ENCODE measurements at places on chromosomes 5 and 9.
A peak's percentile ranks its signal among the peaks of the same experiment; 100 is the strongest.

DNA sequence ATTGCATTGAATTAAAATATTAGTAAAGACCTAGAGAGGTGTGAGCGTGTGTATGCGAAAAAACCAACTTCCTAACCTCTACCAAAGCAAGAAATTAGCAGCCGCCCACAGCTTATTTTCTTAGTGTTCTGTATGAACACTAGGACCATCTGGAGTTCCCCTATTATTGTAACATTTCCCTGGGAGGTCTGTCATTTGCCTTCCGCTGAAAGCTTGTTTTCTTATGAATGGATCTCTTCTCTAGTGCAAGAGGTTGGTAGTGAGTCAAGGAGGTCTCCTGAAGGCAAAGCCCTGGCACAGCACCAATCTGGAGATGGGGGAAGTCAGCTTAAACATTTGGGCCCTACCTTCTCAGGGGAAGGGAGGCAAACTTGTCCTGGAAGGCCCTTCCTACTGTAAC is 10.8 kb downstream of the TNFSF8 start:
- DNase-seq: no peak

DNA sequence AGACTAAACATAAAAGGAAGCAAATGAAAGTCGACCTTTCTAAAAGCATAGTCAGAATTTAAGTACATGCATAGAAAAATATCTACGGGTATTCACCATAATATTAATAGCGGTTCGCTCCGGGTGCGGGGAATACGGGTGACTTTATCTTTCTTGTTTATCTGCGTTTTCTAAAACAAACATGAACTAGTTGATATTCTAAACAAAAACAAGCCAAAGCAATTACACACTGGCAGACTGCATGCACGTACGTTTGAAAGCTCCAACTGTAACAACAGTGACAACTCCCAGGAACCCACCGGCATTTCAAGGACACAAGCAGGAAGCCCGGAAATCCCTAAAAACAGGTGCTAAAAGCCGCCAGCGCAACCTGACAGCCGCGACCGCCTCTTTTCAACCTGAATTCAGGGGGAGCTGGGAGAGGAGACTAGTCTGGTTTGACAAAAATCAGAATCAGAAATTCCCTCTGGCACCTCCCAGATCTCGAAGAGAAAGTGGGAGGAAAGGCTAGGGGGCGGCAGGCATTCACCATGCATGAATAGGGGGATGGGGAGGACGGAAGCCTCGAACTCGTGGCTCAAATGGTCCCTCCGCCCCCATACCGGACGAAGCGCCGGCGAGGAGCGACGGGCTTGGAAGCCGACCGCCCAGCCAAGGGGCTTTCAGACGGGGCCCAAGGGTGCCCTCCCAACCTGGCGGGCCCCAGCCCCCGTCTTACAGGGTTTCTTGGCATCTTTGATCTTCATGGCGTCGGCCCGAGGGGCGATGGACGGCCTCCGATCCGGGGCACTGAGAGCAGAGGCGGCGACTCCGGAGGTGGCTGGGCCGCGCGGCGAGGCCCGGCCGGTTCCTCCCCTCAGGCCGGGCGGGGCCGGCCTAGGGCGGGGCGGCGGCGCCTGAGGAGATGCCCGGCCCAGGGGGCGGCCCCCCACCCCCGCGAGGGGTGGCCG is at the start of gene PANK3:
TSS of gene PANK3 (minus strand) at position 831 of the 950 bp plus-strand sequence. CDS start at position 746, 85 bp downstream.
- no peak for DNase-seq

GRCh38 chr5:164336276-164336675 is 830.9 kb downstream of the MAT2B start:
- DNase-seq: no peak

GRCh38 chr9:101184813-101185278 is 156.3 kb downstream of the PLPPR1 start:
- no peak for DNase-seq

DNA sequence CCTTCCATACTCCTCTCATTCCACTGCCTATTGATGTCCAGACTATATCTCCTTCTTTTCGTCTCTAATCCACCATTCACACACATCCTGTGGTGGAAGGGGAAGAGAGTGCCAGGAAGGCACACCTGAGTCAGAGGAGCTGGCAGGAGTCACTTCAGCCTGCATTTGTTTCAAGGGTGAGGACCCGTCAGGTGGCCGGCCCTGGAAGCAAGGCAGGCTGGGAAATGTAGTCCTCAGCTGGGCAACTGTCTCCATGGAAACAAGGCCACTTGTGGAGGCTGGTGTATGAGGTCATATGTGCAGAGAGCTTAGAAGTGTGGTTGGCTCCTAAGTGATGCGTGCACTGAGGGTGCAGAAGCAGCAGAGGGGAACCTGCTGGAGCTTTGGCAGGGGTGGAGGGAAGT is 278.4 kb downstream of the NSG2 start:
- DNase-seq: peak; percentile 61

DNA sequence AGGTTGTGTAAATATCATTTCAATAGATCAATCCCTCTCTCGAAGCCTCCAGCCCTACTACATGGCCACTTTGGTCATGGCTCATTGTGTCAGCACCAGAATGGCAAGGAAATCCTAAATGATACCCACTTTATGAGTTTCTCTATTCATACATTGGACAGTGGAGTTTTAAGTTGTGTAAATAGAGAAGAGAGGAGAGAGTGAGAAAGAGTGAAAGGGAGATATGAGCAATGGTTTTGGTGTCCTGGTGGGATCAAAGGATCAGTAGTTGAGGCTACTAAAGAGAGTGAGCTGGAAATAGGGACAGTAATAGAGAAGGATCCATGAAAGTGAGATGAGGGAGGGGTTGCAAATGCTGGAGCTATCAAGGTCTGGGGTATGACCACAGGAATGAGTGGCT is 31.5 kb upstream of the GZMA start:
- no peak for DNase-seq

DNA sequence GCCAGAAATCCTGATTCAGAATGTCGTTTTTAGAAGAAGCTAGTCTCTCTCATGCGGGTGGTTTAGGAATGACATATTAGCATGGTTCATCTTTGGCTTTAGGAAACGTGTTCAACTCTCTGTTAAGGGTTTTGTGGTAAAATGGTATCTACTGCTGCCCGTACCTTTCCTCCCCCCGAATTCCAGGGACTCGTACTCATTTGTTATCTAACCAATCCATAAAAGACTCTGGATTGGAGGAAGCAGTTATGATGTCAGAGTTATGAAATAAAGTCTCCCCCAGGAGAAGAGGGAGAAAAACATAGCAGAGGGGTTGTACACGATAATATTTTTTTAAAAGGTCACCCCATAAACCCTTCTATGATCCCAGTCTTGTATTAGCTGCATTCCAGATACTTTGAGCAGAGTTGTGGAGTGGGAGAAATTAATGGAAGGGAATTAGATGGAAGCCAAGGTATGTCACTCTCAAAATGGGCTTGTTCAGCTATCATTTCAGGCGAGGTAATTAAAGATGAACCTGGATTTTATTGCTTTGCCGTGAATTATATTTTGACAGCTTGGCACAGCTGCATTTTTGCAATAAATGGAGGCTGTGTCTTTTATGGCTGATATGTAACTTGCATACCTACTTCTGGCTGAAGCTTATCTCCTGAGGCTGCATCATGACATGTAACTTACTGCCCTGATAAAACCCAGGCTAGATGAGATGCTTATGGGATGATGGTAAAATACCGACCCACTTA is 31.3 kb downstream of the RAI14 start:
- no peak for DNase-seq

GRCh38 chr5:135324897-135325650 is 74.0 kb downstream of the MACROH2A1 start:
- DNase-seq: no peak

DNA sequence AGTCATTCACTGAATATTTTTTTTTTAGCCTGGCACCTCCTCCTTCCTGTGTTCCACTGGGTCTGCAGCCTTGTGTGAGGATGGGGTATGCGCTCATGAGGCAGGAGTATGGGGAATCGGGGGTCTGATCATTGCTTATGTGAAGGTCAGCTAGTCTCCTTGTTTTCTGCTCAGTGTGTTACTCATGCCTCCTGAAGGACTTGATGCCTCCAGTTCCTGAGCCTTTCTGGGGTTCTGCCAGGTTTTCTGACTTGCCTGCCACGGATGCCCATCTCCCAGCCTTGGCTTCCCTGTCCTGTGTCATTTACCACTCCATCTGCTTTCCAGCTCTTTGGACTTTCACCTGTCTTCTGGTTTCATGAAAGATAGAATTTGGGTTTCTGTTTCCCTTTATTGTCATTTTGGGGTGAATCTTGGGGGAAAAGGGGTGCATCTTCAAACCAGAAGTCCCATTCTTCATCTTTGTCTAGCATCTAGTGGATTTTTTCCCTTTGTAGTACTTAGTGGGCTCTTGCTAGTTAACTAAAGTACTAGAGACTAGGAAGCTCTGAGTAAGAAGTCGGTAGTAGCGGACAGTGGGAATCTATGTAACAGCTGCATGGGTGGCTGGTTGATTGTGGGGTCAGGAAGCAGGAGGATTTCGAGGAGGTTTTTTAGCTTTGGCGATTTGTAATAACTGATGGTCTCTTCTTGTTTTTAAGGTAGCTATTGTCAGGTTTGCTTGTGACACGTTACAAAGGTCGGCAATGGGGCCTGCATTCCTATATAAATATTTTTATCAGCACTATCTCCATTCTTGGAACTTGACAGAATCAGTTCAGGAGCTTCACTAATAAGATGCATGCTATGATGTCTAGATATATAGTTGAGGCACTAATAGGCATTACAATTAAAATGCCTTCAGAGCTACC is 8.2 kb downstream of the OTULIN start:
- no peak for DNase-seq

- no peak for DNase-seq
These were observed 29.8 kb downstream of the TARS1 start for GRCh38 chr5:33470544-33470943.

DNA sequence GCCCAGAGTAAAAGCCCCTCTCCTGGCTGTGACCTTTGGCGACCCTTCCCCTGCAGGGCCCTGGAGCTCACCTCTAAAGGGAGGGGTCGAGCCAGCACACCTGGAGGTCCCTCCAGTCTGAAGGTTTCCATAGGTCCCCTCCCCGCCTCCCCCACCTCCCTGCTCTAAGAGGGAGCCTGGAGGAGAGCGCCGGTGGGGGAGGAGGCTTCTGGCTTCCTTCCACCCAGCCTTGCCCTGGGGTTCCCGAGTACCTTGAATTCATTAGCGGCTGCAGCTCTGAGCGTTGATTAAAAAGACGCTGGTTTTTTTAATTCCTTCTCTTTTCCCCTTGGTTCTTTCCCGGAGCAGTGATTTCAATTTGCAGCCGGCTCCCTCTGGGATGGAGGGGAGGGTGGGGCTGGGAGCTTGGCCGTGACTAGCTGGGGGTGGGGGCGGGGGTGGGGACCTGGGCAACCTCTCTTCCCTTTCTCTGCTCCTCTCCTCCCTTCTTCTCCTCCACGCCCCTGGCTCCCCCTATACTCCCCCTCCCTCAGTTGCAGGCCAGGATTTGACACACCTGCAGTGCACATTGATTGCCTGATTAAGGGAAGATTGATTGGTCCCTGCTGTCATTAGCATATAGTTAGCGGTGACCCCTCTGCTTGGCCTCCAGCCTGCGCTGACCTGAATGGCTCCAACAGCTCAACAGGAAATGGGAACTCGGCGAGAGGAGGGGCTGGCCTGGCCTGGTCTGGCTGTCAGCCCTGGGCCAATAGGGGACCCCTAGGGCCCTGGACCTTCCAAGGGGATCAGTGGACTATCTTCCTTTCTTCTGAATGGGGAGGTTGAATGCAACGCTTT is 67.5 kb upstream of the RAPGEF1 start:
- DNase-seq: no peak
